Activated CD4-positive, alpha-beta T cell treated with anti-CD3 and anti-CD28 coated beads, Interleukin-2, Interleukin-6, amounts not matched to agents 100 ng/mL and 50 ng/mL, durations not matched to agents 16 hours and 8 hours (primary cell): ENCODE measurements at places on chromosomes 6 and 20.
A peak's percentile ranks its signal among the peaks of the same experiment; 100 is the strongest.

GRCh38 chr6:159119791-159120190 lies 49.4 kb upstream of the FNDC1 start:
- DNase-seq, result no peak

GRCh38 chr6:74735304-74735703 lies 470.5 kb downstream of the COL12A1 start:
- no peak for DNase-seq

DNA sequence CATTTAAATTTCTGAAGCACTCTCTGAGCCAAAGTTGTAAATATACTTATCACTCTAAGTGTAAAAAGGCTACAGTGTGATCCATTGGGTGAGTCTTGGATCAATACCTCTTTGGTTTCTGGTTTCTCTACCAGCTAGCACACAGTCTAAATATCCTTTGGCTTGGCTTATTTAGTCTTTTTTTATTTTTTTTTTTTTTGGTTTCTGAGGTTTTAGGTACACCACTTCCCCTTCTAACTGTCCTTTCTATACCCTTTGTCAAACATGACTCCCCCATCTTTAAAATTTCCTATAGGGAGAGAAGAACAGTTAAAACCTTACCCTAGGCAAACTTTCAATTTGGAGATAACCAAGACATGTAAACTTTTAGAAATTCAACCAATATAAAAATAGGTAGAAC lies 379.0 kb downstream of the PHF3 start:
- DNase-seq, result no peak

DNA sequence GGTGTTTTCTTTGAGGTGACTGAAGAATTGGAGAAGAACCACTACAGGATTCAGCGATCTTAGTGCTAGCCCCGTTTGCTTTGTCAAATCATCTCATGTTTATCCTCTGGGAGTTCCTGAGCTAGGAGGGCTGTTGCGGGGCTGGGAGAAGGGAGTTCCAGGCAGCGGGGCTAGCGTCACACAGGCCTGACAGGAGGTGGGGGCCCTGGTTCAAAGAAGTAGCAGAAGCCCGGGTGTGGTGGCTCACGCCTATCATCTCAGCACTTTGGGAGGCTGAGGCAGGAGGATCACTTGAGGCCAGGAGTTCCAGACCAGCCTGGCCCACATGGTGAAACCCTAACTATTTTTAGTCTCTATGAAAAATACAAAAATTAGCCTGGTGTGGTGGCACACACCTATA lies 33.2 kb upstream of the SULF2 start:
- DNase-seq, result no peak

DNA sequence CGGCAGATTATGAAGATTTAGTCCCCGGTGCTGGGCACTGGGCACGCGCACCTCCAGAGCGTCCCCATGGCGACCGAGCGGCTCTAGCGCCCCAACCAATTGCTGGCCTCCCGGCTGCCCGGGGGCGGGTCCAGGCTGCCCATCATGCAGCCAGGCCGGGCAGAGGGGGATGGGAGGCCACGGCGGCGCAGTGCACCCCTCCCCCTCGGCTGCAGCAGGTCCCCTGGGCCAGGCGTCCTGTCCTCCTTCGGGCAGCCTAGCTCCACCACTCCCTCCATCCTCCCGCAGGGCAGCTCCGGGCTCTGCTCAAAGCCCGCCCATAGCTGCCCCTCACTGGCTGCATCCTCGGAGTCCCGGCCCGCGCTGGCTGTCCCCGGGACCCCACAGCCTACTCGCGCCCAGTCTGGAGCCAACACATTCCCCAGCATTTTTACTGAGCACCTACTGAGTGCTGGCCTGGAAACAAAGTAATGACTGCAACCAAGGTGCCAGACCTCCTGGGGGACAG lies 99.4 kb downstream of the ASXL1 start:
- no peak for DNase-seq

DNA sequence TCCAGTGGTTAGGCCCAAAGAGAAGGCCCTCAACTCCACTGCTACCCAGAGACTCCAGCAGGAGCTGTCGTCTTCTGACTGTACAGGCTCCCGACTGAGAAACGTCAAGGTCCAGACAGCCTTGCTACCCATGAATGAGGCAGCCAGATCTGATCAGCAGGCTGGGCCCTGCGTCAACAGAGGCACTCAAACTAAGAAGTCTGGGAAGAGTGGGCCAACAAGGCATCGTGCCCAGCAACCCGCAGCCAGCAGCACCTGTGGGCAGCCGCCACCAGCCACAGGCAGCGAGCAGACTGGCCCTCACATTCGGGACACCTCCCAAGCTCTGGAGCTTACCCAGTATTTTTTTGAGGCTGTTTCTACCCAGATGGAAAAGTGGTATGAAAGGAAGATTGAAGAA lies 8.1 kb downstream of the LYRM2 start:
- DNase-seq, result no peak

GRCh38 chr6:56842686-56843475 lies 112.0 kb upstream of the BEND6 start:
- DNase-seq, result no peak

GRCh38 chr20:22680031-22680740 lies 95.8 kb upstream of the FOXA2 start:
- DNase-seq, result no peak

- no peak for DNase-seq
Observed at GRCh38 chr6:158707120-158707820, 57.4 kb downstream of the SYTL3 start.

- no peak for DNase-seq
Observed at GRCh38 chr6:104126315-104127005, 733.3 kb downstream of the HACE1 start.

GRCh38 chr20:50112512-50113419 lies at the start of gene UBE2V1:
Gene UBE2V1 (minus strand): TSS chr20:50113150. CDS start chr20:50113128, 22 bp downstream.
- peak; percentile 93 for DNase-seq

DNA sequence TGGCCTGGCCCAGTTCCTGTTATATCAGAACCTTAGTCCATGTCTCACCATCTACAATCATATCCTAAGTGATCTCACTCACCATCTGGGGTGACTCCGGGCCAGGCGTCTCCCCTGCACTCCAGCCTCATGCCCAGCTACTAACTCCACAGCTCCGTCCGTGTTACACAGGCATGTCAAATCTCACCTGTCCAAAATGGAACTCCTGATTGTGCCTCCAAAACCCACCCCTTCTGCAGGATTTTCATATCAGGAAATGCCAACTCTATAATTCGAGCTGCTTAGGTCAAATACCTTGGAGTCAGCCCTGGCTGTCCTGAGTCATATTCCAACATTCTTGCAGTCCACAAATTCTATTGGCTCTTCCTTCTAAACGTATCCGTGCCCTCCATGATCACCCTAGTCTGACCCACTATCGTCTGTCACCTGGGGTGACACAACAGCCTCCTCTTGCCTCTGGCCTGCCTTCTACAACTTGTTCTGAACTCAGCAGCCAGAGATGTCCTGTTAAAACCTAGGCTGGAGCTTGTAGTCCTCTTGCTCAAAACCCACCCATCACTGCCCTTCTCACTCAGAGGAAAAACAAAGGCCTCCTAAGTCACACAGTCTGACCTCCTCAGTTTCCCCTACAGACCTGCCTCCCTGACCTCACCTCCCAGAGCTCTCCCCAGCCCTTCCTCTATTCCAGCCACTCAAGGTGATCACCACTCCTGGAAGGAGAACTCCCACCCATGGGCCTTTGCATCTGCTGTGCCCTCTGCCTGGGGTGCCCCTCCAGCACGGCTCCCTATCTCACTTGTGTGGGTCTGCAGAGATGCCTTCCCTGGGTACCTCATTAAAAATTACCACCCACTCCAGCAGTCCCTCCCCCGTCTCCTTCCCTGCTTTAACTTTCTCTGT lies 85.3 kb upstream of the SIRPA start:
- DNase-seq, result no peak

DNA sequence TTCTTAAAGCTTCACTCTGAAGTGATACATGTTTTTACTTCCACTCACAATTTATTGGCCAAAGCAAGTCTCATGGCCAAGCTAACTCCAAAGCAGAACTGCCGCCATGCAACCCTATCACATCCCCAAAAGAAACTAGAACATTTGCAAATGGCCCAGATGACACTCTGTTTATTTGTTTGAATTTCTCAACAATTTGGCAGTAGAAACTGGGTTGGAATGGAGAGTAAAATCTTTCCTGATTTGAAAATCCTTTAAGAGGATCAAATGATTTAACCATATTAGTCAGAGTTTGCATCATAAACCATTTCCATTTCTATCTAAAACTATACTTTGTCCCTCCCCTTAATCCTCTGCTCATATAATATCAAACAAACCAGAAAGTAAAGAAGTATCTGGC lies 39.1 kb upstream of the E2F3 start:
- no peak for DNase-seq

- DNase-seq, result peak; percentile 30
Observed at GRCh38 chr6:12150812-12151432, 138.8 kb downstream of the HIVEP1 start.

- DNase-seq, result peak; percentile 92
Observed at GRCh38 chr6:16322666-16323312, 84.4 kb downstream of the GMPR start.

DNA sequence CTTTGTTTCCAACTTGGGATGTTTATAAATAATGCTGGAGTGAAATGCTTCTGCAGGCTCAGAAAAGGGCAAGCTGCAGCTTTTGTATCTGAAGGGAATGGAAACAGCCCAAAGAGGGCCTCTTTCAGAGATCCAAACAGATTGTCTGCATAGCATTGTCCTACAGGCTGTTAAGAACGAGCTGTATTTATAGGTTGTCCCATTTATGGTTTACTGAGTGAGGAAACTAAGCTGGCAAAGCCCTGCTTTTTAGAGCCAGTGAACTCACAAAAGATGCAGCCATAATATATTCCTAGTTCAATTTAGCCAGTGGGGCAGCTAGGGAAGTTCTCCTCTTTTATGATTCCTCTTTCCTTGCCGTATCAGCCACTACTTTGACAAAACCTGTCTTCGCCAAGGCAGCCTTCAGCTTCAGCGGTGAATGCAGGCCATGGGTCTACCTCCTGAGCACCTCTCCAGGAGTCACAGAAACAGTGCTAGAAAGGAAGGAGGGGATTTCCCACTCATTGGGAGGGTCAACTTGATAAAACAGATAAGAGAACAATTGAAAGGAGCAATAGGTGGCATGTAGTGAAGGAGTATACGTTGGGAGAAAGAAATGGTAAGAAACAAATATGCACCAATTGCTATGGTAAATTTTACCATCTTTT lies 15.0 kb downstream of the KIAA0319 start:
- no peak for DNase-seq

DNA sequence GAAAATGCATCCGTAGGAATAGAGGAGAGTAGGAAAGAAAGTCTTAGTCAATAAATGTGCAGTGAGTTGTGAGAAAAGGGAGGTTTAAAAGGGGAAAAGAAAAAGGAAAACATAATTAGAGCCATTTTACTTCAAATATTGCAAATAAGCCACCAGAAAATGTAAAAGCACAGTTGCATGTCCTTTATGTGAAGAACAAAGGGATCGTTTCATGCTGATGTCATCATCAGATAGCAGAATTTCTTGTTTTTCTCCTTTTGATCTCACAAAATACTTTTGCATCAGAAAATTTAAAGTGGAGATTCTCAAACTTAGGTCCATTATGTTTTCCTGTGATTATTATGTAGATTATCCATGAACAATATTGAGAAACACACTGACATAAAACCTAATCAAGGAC lies 166.7 kb downstream of the HAO1 start:
- DNase-seq, result no peak

DNA sequence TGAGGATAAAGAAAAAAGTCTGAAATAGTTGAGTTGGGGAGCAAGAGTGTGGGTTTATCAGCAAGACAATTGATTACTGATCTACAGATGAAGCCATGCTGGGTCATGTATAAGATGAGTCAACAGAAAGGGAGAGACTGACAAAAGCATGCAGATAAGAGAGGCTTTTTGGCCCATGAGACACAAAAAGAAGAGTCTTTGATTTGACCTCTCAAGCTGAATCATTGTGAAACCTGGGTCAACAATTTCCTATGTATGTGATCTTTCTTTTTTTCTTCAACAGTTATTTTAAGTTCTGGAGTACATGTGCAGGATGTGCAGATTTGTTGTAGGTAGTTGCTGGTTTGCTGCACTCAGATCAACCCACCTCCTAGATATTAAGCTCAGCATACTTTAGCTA lies 15.9 kb downstream of the RIMS1 start:
- no peak for DNase-seq

DNA sequence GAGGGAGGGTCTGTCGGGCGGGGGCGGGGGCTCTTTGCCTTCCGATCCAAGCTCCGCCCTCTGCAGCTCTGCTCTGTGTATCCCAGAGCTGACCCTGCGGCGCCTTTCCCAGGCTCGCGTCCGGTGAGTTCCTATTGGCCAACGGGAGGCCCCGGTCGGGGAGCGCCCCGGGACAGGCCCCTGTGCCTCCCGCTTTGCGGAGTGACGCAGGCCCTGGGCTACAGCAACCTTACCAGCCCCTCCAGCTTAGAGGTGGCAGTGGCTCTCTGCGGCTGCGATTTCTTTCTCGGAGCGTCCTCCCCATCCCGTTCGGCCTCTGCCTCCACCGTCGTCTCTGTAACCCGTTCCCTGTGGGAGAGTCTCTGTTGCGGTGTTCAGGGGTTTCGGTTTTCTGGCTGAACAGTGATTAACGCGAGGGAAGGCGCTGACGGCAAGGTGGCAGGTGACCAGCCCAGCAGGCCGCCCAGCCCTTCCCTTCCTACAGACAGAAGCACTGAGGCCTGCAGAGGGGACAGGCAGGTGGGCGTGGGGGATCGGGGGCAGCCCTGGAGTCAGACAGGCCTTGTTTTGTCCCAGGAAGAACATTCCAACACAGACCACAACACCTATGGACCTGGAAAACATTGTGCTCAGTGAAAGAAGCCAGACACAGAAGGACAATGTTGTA lies 18.1 kb upstream of the CEBPB start:
- no peak for DNase-seq

- no peak for DNase-seq
Observed at GRCh38 chr20:20483328-20483727, 115.4 kb downstream of the INSM1 start.

DNA sequence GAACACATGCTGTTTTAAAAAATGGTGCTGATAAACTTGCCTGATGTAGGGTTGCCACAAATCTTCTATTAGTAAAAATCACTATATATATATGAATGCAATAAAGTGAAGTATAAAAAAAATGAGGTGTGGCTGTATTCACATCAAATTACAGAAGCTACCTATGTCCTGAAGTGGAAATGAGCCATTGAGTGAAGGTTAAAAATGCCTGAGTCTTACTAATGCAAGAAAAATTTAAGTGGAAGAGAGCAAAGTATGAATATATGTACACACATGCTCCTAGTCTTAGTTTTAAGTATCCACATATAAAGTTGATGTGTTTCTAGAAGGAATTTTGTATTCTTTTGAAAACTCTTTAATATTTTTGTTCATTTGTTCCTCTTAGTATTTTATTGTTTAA lies 808.3 kb upstream of the MAN1A1 start:
- DNase-seq, result no peak

DNA sequence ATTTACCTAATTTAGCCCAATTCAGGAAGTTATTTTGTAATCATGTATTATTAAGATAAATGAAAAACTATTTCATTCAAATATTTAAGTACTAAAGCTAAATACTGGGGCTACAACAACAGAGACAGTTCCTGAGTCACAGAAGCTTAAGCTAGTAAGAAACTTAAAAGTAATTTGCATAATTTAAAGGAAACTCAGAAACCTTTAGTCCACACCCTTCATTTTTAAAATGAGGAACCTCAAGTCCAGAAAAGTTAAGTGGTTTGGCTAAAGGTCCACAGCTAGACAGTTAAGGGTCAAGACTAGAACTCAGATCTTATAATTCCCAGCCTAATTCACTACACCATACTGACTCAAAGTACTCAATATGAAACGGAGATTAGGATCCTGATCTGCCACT lies 7.2 kb downstream of the LMBRD1 start:
- no peak for DNase-seq
